Retinal pigment epithelial cell (primary cell): ENCODE measurements at places on chromosomes 1 and 21.
A peak's percentile ranks its signal among the peaks of the same experiment; 100 is the strongest.

DNA sequence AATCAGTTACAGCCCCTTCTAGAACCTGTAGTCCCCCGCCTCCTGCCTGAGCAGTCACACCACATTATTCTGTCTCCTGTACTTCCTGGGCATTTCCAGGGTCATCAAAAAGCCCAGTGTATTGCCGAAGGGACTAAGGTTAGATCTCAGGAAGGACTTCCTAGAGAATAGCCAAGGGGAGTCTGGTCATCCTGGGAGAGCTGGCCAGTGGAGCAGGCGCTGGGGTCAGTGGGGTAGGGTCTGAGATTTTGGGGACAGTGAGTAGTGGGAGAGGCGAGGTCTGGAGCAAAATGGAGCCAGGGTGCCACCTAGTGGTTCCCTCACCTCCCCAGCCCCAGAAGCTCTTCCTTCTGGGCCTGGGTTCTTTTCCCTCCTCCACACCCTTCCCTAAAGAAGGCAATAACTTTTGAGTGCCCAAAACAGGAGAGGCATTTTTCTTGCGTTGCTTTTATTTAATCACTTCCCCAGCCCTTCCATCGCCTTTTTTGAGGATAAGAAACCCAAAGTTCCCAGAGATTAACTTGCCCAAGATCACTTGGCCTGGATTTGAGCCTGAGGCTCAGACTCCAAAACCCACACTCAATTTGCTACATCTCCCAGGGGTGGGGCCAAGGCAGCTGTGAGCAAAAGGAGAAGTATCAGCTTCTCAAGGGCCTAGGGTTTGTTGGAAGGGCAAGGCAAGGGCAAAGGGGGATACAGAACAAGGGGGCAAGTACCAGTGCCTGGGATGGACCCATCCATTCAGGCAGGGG, 7.3 kb upstream of the PMVK start:
- no peak for DNase-seq

DNA sequence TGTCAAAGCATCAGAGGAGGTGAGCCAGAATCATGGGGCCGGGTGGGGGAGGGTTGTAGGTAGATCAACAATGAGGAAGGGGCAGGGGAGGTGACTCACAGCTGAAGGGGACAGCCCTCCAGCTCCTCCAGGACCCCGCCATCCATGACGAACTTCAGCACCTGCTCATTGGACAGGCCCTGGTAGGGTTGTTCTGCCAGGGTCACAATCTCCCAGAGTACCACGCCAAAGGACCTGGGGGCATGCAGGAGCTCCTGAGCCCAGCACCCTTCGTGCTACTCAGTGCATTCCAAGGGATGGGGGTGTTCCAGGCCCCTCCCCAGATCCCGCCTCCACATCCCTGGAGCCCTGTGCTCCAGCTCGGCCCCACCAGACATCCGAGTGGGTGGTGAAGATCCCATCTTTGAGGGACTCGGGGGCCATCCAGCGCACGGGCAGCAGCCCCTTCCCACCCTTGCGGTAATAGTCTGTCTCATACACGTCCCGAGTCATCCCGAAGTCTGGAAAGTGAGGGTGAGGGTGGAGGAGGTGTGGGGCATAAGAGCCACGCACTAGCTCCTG, 17.5 kb downstream of the INSRR start:
- no peak for DNase-seq

DNA sequence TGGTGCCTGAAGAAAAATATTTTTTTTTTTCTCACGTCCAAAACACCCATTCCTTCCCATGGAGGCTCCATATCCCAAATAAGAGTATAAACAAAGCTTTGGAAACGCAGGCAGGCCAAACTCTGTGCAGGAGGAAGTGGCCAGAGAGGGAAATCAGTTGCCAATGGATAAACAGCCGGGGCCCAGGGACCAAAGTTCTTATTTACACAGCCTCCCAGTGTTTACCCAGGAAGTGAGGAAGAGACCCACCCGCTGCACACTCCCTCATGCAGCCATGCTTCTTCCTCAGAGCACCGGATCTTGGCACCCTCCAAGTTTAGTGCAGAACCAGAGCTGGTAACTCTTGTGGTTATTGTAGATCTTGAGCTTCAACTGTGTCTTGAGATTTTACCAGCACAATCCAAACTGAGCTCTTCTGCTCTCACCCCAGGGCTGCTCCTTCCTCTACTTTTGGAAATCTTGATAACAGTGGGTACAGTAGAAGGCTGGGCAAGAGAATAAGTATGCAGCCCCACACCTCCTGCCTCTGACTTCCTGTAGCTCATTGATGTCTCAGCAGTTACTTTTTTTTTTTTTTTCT, 14.2 kb downstream of the MARCKSL1 start:
- no peak for DNase-seq

DNA sequence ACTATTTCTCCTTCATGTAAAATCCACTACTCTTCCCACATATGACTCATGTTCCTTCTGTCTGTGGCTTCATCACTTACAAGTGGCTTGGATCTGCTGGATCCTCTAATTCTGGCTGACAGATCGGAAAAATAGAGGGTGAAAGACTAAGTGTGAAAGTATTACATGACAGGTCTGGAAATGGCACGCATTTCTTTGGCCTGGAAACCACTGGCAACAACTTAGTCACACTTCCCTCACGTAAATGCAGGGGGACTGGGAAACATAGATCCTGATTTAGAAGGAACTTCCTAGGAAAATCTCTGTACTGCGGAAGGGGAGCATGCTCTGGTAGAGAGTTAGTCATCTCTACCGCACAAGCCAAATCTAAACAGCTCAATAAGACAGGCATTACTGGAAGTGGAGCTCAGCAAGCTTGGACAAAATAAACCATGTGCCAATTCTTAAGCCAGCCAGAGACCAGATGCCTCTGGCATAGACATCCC, 305.4 kb upstream of the PTBP2 start:
- DNase-seq, result peak; percentile 85

DNA sequence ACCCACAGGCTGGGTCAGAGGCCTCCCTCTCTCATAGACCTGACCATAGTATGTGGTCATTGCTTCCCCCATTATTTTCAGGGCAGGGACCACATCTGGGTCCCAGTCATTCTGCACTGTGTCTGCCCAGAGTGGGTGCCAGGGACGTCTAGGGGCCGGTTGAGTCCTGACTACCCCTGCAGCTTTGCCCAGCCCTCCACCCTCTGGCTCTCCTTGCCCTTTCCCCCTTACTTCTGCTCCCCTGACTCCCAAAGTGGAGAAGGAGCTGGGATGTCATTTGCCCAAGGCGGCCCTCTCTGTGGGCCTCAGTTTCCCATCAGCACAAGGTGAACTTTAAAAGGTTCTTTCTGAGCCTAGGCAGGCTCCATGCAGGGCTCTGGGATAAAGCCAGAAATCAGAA, 4.3 kb upstream of the TTC22 start:
- no peak for DNase-seq

GRCh38 chr1:224635356-224635755, 19.2 kb downstream of the CNIH3 start:
- no peak for DNase-seq

DNA sequence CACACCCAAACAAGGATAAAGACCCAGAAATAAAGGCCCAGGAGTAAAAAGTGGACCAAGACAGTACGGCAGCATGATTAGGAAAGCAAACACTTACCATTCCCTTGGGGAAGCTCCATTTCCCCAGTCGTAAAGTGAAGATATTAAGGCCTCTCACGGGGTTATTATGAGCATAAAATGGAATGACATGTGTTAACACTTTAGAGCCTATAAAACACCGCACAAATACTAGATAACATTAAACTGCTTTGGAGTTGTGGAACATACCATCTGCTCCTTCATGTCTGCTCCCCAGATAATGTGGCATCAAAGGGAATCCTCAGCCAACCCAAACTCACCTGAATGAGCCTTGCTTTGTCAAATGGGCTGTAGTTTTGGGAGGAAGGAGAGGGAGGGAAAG, 8.9 kb upstream of the ITLN2 start:
- no peak for DNase-seq

DNA sequence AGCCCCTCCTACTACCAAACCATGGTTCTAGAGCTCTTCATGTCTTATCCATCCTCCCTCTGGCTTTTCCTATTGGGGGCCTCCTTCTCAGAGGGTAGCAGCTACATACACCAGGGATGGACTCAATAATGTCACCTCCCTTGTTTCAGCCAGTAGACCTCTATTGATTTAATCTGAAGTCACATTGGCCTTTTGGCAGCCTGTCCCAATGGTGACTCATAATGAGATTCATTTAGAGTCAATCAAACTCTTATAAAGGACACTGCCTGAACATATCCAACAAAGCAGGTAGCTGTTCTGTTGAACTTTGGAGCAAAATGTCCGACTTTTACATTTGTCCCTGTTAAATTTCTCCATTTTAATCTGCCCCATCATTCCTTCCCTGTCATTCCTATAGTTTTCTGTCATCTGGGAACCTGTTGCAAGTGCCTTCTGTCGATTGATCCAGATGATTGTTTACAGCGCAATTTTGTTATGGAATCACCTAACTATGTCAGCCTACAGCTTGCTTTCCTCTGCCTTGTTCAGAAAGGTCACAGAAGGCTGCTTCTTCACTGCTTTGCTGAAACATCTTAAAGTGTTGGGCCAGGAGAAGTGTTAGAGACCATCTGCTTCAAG, 105.9 kb downstream of the ETS2 start:
- DNase-seq, result no peak

GRCh38 chr1:87053446-87053845, 139.0 kb downstream of the HS2ST1 start:
- DNase-seq, result no peak

GRCh38 chr1:182143154-182143657, 81.7 kb upstream of the ZNF648 start:
- DNase-seq, result peak; percentile 54

DNA sequence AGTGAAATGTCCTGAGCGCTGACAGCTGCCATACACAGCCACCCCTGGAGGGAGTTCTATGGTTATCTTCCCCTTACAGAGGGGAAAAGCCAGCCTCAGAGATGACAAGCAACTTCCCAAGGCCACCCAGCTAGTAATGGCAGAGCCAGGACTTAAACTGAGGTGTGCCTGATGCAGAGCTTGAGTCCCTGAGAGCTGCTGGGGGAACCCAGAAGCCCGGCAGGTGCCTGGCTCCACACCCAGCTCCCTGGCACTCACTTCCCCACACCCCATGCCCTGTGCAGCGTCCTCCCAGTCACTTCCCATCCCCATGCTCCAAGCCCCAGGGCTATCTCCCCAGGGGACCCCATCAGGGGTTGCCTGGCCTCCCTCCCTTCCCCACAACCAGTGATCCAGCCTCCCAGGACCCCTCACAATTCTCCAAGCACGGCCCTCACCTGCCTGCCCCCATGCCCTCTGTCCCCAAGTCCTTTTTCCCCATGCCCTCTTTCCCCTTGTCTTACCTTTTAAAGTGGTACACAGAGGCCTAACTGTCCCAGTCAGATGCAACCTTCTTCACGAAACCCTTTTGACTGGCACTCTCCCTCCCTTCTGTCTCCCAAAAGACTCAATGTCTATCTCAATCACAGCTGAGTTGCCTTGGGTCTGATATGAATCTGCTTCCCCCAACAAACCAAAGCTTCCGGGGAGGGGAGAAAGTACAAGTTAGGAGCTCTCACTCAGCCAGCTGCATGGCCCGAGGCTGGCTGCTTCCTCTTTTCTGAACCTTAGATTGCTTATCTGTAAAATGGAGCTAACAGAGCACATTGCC, 39.8 kb upstream of the LRP8 start:
- DNase-seq, result no peak

- no peak for DNase-seq
Measured at GRCh38 chr1:206082831-206083695, 30.1 kb downstream of the RHEX start.

- no peak for DNase-seq
Measured at GRCh38 chr21:39347537-39347936, 1.4 kb downstream of the HMGN1 start.

DNA sequence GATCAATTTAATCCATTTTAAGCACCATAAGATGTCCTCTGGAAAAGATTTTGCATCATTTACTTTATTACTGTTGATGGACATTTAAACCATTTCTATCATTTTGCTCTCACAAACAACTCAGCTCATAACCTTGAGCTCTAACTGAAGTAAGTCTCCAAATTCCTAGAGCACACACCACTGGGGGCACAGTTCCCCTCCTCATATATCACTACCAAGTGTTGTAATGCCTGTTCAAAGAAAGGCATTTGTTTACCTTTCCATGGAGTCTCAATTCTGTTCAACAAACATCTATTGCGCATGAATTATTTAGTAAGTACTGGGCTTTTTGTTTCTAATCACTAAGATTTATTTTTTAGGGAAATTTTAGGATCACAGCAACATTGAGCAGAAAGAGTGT, 8.9 kb upstream of the OMA1 start:
- DNase-seq, result no peak

- DNase-seq, result no peak
Measured at GRCh38 chr1:71228241-71228640, 147.4 kb upstream of the ZRANB2 start.

DNA sequence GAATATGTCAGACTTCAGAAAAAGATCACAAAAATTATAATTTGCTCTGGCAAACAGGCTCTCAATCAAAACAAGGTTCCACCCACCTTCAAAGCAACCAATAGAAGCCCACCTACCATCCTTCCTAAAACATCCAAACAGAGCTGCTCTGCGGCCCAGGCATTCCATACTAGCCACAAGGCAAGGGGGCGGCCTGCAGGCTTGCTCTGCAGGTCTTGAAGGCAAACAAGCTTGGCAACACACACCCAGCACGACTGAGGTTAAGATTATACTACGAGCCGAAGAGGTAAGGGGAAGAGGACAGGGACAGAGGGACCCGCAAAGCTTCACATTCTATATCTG, 207.3 kb downstream of the SLC45A1 start:
- DNase-seq, result no peak

- no peak for DNase-seq
Measured at GRCh38 chr21:40151611-40152010, 284.4 kb downstream of the PCP4 start.

DNA sequence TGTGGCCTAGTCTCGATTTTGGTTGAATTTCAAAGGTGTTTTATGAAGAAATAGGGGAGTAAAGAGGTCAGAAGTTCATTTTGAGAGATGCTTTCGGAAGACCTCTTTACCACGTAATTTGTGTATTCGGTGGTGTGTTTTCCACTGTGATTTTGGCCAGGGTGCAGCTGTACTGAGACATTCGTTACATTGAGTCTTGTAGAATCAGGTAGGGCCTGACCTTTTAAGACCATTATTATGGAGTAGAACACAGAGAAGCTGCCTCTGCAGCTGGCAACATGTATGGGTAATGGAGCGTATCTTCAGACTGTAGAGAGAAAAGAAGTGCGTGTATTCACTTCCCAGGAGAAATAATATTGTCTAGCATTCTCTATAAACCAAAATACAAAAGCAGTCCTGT, 326.5 kb downstream of the PDE4B start:
- DNase-seq, result no peak

- DNase-seq, result no peak
Measured at GRCh38 chr21:44995343-44995941, 55.6 kb downstream of the SLX9 start.

DNA sequence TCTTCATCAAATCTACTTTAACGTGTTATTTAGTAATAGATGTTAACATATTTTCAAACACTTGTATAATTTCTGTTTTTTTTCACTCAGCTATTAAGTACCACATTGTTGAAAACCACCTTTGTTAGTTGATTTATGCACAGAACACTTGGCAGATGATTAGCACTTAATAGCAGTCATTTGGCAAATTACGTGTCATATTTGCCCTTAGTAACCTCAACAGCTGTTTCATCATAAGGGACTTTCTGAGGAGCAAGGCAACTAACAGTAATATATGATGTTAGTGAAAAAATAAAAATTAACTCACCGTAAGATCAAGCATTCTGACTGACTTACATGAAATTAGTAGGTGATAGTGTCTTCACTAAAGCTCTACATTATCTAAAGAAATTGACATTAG, 186.4 kb downstream of the HMCN1 start:
- DNase-seq, result no peak

- no peak for DNase-seq
Measured at GRCh38 chr1:109802136-109802900, 38.6 kb upstream of the EPS8L3 start.

GRCh38 chr1:24762133-24762676, 17.0 kb downstream of the CLIC4 start:
- DNase-seq, result no peak
